ENCODE measurements at places on chromosomes 5 and 9.

GRCh38 chr9:33133186-33133585 lies 34.0 kb downstream of the B4GALT1 start:
- no peak for DNase-seq

DNA sequence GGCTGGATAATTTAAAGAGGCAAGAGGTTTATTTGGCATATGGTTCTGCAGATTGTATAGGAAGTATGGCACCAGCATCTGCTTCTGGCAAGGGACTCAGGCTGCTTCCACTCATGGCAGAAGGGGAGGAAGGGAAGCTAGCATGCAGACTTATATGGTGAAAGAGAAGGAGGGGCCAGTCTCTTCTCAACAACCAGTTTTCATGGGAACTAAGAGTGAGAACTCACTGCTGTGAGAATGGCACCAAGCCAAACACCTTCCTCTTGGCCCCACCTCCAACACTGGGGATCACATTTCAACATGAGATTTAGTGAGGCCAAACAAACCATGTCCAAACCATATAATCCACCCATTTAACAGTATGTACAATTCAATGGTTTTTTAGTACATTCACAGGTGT lies 113.3 kb upstream of the SHB start:
- no peak for DNase-seq

- no peak for DNase-seq
These were observed 1.9 kb upstream of the UBE2QL1 start for GRCh38 chr5:6446626-6447309.

DNA sequence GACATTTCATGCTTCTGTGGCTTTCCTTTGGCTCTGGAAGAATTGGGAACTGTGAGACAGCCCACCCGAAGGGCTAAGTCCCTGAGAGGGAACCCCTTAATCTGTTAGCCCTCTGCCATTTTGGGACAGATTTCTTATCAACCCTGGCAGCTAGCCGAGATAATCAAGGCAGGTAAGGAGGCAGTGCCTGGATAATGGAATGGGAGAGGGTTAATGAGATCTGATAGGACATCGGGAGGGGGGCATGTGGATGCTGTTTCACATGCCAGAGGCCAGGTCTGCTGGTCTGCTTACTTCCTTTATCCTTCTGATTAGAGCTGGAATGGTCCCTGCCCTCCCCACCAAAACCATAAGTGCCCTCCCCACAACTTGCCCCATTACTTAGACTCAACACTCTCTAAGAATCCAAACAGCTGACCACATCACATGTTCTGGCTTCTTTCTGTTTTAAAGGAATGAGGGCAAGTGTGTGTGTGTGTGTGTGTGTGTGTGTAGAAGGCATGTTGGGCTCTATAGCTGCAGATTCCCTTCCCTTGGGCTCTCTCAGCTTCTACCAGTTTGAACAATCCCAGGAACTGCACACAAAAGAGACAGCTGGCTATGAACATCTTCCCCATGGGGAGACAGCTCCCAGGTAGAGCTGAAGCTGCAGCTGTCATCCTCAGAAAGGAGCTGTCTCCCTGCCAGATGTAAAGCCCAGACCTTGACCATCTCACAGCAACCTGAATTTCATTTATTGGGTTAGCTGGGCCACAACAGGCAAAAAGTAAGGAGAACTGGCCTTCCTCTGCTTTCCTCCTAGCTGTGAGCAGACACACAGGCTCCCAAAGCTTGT lies 221.3 kb downstream of the PIK3R1 start:
- peak; percentile 64 for DNase-seq

DNA sequence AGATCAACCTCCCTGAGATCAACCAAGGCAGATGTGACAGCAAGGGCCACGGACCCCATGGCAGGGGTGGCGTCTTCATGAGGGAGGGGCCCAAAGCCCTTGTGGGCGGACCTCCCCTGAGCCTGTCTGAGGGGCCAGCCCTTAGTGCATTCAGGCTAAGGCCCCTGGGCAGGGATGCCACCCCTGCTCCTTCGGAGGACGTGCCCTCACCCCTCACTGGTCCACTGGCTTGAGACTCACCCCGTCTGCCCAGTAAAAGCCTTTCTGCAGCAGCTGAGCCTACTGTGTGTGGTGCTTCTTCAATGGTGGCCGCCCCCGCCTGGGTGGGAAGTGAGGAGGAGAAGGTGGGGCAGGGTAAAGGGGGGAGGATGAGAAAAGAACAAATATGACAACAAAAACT lies 8.3 kb downstream of the GPX3 start:
- DNase-seq, result no peak

DNA sequence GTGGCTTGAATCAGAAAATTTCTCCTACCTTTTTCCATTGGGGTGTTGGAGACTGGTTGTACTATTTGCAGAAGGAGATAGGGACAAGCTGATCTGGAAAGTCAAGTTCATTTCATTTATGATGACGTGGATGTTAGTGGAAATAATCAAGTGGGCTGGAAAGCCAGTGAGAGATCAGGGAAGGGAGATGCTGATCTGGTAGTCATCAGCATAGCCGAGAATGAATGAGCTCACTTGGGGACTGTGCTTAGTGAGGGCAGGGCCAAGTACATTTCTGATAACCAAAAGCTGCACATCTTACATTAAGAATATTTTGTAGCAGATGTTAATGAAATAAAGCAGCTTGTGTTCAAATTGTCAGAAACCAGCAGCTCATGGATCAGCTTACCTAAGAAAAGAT lies 12.1 kb downstream of the MAN2A1 start:
- no peak for DNase-seq

DNA sequence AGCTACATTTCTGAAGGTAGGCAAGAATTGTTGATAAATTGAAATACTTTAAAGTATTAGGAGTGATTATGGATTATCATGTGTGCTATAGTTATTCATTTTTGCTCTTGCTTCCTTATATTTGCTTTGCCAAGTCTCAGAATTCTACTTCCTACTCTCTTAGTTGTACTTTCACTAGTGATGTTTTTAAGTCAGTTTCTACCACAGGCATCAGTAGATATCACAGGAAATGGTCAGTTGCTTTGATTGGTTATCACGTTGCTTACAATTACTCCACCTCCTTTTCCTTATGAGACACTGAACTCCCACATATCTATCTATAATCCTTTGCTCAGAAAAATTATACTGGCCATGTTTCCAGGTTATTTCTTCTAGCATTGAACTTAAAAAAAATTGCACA lies 472.8 kb downstream of the DMRTA1 start:
- DNase-seq, result no peak

- peak; percentile 44 for DNase-seq
These were observed 439.0 kb downstream of the EBF1 start for GRCh38 chr5:158660726-158661125.

GRCh38 chr5:139263536-139263935 lies 30.0 kb upstream of the MATR3 start:
- DNase-seq, result no peak

- DNase-seq, result no peak
These were observed 3.8 kb upstream of the STC2 start for GRCh38 chr5:173331956-173332479.

DNA sequence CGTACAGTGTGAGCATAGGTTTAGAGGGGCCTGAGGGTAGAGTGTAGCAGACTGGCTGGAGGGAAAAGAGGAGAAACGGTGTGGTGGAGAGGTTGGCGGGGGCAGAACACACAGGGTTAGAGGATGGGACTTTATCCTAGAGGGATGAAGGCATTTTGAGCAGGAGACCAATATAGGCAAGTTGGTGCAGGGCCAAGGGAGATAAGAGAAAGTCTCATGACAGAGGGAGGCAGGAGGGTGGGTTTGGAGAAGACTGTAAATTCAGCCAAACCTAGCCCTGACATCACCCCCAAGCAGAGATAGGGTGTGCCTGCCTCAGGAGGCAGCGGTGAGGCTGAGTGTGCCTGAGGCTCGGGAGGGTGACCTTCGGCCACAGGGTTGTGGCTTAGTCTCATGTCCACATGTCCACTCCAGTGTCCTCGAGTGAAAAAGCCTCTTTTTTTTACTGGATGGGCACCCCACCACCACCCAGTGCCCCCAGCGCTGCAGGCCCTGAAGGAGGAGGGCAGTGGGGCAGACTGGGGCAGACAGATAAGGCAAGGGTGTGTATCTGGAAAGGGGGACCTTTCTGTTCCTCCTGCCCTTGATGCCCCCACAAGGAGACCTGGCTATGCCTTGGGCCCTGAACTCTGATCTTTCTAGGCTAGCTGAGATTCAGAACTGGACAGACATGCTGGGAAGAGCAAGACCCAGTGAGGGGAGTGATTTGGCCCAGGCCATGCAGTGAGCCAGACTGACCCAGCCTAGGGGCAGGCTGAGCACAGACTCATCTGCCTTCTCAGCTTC lies 108.7 kb downstream of the RGS3 start:
- no peak for DNase-seq

DNA sequence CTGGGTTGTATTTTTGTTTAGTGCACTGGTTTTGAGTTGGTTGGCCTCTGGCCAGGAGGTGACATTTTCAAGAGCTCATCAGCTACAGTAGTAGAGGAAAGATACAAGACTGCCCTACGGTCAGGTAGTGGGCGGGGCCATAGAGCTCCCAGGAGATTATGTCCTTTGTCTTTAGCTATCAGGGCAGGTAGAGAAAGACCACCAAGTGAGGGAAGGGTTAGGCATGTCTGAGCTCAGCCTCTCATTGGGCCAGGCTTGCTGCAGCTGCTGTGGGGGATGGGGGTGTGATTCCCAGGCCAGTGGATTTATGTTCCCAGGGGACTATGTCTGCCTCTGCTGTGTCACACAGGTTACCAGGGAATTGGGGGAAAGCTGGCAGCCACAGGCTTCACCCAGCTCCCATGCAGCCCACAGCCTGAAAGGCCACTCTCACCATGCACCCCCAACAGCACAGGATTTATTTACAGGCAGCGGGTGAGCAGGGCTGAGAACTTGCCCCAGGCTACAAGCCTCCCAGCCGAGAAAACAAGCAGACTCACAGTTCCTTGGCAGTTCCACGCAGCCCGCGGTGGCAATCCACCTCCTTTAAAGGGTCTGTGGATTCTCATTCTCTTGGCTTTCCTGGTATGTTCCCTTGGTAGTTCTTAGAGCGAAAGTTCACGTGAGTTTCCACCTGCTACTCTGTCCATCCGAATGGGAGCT lies 37.5 kb upstream of the BOD1 start:
- no peak for DNase-seq

GRCh38 chr5:11069041-11069440 lies 308.0 kb upstream of the DAP start:
- no peak for DNase-seq

DNA sequence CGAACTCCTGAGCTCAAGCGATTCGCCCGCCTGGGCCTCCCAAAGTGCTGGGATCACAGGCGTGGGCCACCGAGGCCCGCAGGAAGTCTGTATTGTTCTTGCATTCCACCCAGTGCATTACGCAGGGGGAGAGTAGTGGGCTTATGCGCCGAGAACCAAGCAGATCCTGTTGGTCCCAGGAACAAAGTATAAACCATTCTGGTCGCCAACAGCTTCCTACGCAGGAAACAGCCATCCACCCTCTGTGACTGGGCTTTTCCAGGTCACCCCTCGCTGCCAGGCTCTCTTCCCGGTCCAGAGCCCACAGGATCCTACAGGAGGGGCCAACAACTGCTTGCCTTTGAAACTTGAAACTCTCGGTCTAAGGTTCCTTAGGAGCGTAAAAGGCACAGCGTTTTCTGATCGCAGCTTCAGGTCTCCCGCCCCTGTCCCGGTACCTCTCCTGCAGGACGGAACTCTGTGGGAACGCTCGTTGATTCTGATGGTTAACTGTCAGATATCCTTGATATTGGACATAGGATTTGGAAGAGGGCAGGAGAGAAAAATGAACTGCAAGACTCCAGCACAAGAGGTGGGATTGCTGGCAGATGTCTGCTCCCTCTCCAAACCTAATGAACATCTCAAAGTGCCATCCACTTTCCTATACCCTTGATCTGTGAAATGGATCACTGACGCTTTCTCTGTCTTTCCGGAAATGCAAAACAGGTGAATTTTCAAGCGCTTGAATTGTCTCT lies 4.2 kb upstream of the ANXA2R start:
- DNase-seq, result no peak

GRCh38 chr5:11854936-11855335 lies 49.3 kb downstream of the CTNND2 start:
- no peak for DNase-seq

- DNase-seq, result no peak
These were observed 151.3 kb upstream of the HMHB1 start for GRCh38 chr5:143660625-143661024.

All from AG04449 (cell line).